ENCODE measurements at places on chromosomes 1 and 21.

GRCh38 chr1:38133756-38134155 lies 87.2 kb upstream of the POU3F1 start:
- DNase-seq: no peak

DNA sequence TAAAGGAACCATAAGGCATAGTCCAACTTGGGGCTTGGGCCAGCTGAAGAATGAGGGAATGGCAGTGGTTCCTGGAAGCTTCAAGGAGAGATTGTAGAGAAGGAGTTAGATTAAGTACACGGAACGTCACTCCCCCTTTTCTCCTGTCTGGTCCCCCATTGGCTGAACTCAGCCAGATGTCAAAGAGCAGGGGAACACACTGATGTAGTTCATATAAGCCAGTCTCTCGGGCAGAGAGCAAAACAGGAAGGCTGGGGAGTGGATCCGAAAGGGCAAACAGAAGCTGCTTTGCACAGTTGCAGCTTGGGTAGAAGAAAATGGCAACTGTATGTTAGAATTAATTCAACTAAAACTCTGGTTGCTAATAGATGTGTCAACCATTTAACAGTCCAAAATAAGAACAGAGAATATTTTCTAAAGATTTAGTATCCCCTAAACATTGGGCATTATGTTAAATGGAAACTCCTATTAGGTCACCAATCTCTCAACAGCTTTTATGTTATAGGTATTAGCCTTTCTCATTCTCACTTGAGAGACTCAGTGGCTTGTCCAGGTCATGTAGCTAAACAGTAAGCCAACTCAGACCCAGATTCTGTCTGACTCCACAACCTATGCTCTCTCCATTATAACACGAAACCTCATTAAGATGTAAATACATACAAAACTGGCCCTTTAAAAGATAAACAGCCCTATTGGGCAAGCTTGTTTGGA lies 600.7 kb upstream of the USP24 start:
- DNase-seq: no peak

DNA sequence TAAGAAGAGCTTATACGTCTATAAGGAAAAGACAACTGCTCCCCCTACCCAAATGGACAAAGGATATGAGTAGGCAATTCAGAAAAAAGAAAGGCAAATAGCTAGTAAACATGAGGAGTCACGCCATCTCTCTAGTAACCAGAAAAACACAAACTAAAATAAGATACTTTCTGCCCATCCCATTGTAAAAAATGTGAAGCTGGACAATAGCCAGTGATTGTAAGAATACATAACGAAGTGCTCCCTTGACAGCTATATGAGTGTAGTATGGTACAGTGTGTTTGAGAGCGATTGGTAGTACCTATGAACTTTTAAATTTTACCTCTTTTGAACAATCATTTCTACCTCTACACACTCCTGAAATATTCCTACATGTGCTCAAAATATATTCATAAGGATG lies 7.5 kb upstream of the GJA8 start:
- no peak for DNase-seq

DNA sequence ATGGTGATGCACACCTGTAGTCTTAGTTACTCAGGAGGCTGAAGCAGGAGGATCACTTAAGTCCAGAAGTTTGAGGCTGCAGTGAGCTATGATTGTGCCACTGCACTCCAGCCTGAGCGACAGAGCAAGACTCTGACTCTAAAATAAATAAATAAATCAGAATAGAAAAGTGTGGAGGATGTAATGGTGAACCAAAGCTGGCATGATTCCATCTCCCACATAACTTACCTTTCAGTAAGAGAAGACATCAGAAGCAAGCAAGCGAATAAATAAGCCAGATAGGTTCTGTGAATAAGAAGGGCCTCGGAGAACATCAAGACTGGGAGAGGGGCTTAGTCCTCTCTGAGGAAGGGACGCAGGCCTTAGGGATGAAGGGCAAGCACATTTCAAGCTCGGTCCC lies 59.5 kb downstream of the TOMM20 start:
- DNase-seq: no peak

- no peak for DNase-seq
These were observed 3.8 kb downstream of the NCSTN start for GRCh38 chr1:160346958-160347357.

DNA sequence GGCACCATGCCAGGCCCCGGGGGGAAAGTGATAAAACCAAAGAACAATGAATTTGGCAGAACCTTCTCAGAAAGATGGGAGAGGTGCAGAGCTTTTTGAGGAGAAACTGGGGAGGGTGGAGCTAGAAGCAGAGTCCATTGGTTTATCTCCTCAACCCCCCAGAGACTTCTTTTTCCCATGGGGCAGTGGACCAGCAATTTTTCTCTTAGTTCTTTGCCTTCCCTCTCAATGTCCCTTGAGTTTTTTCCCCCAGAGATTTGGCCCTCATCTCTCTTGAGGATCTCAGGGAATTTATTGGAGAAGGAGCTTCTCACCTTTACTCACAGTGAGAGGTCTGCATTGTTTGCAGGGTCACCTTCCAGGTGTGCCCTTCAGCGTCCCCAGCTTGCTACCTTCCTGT lies 5.3 kb upstream of the ARHGEF11 start:
- no peak for DNase-seq

- DNase-seq: no peak
These were observed 4.3 kb upstream of the C1QTNF12 start for GRCh38 chr1:1250786-1251284.

- DNase-seq: no peak
These were observed 27.9 kb downstream of the C1orf115 start for GRCh38 chr1:220717800-220718640.

- no peak for DNase-seq
These were observed at the start of gene SLC2A5 for GRCh38 chr1:9069326-9070100. Gene SLC2A5 (minus strand): TSS chr1:9069635. CDS start chr1:9069536, 99 bp downstream.

GRCh38 chr1:154620751-154621150 lies 12.8 kb upstream of the ADAR start:
- DNase-seq: no peak

DNA sequence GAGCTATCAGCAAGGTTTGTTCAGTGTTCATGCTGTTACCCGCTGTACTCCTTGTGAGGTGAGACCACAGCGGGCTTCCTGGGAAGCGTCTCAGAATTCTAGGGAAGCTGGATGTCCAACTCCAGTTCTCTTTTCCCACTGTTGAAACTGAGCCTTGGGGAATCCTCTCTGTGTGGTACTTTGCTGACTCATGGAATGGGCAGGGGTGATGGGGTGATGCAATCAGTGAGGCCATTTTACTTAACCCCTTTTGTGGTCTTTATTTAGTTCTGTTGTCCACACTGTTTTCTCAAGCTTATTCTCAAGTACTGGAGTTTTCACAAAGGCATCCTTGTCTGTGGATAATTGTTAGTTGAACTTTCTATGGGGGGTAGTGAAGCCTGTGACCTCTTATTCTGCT lies 42.6 kb downstream of the ACKR1 start:
- DNase-seq: no peak

DNA sequence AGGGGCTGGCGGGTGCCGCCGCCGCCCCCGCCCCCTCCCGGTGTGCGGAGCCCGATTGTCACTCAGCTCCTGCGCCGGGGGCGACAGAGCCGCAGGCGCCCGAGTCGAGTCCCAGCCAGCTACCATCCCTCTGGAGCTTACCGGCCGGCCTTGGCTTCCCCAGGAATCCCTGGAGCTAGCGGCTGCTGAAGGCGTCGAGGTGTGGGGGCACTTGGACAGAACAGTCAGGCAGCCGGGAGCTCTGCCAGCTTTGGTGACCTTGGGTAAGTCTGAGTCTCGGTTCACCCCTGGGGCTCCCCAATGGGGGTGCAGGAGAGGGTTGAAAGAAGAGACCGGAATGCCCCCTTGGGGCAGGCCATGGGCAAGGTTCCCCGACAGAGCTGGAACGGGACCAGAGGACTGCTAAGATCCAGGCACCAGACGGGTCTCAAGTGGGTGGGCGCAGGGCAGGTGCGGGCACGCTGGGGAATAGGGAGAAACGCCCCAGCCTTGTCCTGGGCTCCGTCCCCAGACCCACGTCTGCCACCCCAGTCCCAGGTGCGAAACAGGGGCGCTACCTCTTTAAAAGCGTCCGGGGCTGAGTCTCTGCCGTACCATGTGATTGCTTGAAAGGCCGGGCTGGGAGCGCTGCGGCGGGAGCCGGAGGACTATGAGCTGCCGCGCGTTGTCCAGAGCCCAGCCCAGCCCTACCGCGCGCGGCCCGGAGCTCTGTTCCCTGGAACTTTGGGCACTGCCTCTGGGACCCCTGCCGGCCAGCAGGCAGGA lies at the start of gene ADORA1:
TSS of gene ADORA1 (plus strand) at position 61 of the 765 bp plus-strand sequence. CDS start 1,116 bp downstream, outside the sequence.
- peak; percentile 94 for DNase-seq

DNA sequence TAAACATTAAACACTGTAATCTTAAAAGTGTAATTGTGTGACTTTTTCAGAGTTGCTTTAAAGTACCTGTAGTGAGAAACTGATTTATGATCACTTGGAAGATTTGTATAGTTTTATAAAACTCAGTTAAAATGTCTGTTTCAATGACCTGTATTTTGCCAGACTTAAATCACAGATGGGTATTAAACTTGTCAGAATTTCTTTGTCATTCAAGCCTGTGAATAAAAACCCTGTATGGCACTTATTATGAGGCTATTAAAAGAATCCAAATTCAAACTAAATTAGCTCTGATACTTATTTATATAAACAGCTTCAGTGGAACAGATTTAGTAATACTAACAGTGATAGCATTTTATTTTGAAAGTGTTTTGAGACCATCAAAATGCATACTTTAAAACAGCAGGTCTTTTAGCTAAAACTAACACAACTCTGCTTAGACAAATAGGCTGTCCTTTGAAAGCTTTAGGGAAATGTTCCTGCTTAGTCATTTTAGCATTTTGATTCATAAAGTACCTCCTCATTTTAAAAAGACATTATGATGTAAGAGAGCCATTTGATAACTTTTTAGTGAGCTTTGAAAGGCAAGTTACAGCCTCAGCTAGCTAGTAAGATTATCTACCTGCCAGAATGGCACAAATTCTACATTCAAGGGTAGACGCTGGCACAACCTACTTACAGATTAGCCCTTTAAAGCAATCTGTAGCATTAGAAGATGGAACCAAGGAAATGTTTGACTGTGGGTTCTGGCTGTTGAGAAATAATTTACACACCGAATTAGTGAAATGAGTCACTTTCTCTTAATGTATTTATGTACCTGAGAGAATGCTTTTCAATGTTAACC lies 9.4 kb downstream of the SOD1 start:
- DNase-seq: no peak

GRCh38 chr1:109765896-109766615 lies 2.3 kb upstream of the EPS8L3 start:
- no peak for DNase-seq

DNA sequence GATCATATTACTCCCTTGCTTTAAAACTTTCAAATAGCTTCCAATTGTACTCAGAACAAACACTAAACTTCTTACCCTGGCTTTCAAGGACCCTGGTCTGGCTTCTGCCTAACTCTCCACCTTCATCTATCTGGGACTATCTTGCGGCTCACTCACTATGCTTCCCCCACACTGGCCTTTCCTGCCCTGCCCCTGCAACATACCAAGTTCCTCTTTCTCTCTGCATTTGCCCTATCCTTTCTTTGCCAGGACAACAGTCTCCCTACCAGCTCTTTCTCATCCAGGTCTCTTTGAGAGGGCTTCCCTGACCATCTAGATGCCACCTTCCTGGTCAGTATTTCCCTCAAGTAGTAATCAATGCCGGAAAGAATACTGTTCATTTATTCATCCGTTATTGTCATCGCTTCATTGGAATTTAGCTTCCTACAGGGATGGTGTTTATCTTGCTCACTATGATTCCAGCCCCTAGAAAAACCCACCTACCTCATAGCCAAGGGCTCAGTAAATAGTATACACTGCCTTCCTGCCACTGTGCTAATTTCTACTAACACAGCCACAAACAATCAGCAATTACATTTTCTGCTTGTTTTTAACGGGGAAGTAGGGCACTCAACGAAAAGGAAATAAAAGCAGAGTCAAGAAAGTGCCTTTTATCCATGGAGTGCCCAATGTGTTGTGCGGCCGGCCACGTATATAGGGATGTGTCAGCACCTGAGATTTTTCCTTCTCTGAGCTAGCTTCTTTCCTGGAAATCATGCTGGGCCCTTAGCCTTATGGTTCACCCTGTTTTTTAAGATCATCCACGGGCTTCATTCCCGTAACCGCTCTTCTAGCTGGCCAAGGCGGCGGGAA lies 521 bp upstream of the CDC7 start:
- DNase-seq: peak; percentile 24

DNA sequence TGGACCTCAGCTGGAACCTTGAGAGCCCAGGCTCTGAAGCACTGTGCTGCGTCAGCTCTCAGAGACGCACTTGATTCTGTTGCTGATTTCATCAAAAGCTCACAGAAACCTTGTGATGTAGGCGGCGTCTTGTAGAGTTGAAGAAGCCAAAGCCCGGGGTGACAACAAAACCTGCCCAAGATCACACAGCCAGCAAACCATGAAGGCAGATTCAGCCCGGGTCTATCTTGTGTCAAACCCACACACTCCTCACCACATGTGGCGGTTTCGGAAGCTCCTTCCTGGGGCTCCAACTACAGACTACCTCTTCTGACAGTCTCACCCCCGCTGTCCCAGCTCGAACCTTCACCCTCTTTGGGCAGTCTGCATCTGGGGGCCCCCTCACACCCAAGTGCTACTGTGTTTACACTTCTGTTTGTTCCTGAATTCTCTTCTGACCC lies 50.4 kb downstream of the TENT5C start:
- no peak for DNase-seq

GRCh38 chr21:32173121-32173724 lies 105.6 kb downstream of the MIS18A start:
- DNase-seq: no peak

DNA sequence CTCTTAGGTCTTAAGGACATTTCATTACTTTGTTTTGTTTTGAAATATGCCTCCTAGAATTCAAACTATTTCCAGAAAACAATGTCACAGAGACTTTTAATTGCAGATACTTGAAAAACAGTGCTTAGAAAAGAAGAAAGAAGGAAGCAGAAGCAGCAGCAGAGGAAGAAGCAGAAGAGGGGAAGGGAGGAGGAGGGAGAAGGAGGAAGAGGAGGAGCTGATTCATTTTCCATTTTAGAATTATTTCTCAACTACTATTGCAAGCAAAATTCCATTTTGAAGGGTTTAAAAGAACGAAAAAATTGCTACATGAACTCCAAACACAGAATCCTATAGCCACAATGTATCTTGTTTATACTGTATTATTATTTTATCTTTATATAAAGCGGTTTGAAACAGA lies 13.9 kb downstream of the RC3H1 start:
- no peak for DNase-seq

DNA sequence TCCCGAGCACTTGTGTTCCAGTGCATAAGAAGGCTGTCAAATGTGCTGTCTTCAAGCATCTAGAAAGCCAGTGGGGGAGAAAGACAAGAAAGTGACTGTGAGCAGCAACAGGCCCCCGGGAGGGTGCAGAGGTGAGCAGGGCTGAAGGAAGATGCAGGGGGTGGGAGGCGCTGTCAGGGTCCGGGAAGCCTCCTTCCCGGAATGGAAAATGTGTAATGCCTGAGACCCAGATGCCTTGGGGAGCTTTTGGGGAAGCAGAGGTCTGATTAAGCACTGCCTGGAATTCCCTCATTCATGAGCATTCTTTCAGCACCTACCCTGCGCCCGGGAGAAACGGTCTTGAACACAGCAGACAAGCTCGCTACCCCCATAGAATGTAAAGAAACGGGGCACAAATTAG lies 1.3 kb downstream of the NPHP4 start:
- peak; percentile 61 for DNase-seq

Data from GM23338 (cell line).